Chondrocyte (in vitro differentiated cells): ENCODE measurements at places on chromosomes 6 and 20. TPM values are rescaled to one million over a fixed set of nuclear protein-coding genes. Genes with fewer than 3 reads are reported as not detected.

Gene AGER
- total RNA-seq = 2.6 to 4.9 TPM (median 3.6 TPM) in 3 replicates

Gene ENPP4
- total RNA-seq = 3.5 to 4.9 TPM (median 4.4 TPM) in 3 replicates

Gene UNC5CL
- total RNA-seq = 0.25 to 0.36 TPM in 2 of 3 replicates, not detected in the other

Gene CDH4
- total RNA-seq = 0.48 to 1.1 TPM (median 0.99 TPM) in 3 replicates

Gene OPRL1
- 3.2 to 4.6 TPM (median 3.5 TPM) in 3 replicates for total RNA-seq

Gene HCRTR2
- total RNA-seq = not detected in 3 replicates

Gene PSORS1C1
- 4.2 to 6.0 TPM (median 5.5 TPM) in 3 replicates for total RNA-seq

Gene FAM135A
- total RNA-seq = 8.8 to 11.9 TPM (median 10.6 TPM) in 3 replicates

Gene MUC22
- total RNA-seq = not detected in 3 replicates

- no peak for DNase-seq
Measured at GRCh38 chr6:93177918-93178317, 241.4 kb downstream of the EPHA7 start.

DNA sequence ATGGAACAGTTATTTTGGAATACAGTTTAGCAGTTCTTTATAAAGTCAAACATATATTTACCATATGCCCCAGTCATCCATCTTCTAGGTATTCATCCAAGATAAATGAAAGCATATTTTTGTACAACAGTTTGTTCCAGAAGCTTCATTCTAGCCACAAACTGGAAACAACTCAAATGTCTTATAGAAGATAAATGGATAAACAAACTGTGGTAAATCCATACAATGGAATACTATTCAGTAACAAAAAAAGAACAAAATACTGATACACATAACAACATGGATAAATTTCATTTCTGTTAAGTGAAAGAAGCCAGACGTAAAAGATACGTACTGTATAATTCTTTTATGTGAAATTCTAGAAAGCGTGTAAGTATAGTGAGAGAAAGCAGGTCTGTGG is 167.0 kb upstream of the AHI1 start:
- DNase-seq = no peak

GRCh38 chr20:46523696-46524328 is 10.5 kb upstream of the ZNF334 start:
- DNase-seq = no peak

DNA sequence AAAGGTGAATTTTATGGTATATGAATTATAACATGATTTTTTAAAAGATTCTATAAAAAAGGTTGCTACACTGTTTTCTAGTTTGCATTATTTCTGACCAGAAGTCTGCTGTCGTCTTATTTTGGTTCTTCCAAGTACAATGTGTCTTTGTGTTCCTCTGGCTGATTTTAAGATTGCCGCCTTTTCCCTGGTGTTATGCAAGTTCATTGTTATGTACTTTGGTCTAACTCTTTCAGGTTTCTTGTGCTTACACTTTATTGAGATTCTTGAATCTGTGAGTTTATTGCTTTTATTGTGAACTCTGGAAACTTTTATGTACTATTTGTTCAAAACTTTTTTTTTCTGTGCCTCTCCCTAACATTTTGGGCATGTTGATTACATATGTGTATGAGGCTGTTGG is 109.8 kb downstream of the RFX6 start:
- DNase-seq = no peak

- no peak for DNase-seq
Measured at GRCh38 chr6:147281895-147282565, 77.8 kb downstream of the STXBP5 start.

DNA sequence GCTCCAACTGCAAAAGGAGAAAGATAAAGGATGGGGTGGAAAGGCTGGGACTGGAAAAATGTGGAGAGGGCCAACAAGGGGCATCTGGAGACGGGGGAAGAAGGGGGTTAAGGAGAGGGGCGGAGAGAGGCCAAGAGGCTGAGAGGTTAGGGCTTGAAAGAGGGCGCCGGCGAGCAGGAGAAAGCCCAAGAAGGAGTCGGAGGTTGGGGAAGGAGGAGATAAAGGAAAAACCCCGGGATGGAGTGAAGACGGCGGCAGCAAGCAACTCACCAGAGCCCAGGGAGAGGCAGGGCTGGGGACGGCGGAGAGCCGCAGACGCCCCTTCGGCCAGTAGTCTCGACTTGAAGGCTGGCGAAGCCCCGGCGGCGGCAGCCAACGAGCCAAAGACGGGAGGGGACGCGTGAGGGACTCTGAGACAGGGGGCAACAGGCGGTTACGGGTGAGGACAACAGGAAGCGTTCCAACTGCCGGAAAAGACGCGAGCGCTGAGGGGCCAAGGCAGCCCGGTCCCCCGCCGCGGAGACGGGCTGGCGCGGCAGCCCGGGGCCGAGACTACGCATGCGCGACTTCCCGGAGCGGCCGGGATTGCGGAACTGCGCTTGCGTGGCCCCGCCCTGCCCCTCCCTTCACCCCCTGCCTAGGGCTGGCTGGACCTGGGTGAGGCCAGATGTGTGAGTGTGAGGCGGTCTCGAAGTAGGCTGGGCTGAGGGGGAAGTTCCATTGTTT is at the start of gene STK38:
Gene STK38 (minus strand): TSS at position 560 of the 726 bp plus-strand sequence. CDS start 7,277 bp downstream, outside the sequence.
- DNase-seq = peak; percentile 85

- no peak for DNase-seq
Measured at GRCh38 chr6:113065611-113066010, 718.5 kb downstream of the RFPL4B start.

DNA sequence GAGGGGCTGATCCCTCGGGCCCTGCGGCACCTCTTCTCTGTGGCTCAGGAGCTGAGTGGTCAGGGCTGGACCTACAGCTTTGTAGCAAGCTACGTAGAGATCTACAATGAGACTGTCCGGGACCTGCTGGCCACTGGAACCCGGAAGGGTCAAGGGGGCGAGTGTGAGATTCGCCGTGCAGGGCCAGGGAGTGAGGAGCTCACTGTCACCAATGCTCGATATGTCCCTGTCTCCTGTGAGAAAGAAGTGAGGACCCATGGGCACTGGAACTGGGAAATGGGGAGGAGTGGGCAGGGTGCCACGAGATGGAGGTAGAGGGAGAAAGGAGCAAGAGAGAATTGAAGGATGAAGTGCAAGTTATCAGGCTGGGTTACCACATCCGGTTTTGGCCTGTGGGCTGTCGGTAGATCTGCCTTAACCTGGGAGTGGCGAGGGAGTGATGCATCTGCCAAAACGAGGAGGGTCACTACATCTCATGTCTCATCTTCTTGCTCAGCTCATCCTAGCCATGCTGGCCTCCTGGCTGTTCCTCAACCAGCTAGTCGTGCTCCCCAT is 5.4 kb upstream of the PHF1 start:
- no peak for DNase-seq

GRCh38 chr20:31543966-31544598 is 29.8 kb downstream of the HM13 start:
- DNase-seq = no peak

GRCh38 chr20:48294942-48295341 is 509.7 kb upstream of the SULF2 start:
- no peak for DNase-seq

DNA sequence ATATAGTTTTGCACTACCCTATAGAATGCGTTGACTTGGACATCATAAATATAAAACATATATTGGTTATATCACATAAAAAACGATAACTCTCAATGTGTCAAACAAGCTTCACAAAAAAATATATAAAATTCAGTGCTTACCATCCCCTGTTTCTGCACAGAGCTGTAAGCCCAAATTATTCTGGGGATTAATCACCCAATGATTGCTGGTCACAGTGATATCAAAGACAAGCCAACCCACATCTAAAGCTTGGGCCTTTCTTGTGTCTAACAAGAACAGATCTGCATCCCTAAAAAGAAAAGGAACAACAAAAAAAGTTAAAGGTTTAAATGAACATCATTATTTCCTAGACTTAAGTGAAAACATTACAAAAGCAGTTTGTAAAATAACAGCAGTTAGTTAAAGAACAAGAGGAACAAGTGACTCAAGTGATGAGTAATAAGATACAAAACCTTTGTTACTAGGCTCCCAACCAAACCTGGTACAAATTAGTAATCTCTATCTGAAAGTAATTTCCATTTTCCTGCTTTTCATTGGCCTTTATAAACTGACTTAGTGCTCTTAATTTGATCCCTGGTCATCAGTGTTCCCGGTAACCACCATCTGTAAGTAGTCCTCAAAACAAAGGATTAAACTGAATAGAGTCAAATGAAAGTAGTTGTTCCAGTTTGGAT is 81.1 kb downstream of the BMP5 start:
- no peak for DNase-seq

DNA sequence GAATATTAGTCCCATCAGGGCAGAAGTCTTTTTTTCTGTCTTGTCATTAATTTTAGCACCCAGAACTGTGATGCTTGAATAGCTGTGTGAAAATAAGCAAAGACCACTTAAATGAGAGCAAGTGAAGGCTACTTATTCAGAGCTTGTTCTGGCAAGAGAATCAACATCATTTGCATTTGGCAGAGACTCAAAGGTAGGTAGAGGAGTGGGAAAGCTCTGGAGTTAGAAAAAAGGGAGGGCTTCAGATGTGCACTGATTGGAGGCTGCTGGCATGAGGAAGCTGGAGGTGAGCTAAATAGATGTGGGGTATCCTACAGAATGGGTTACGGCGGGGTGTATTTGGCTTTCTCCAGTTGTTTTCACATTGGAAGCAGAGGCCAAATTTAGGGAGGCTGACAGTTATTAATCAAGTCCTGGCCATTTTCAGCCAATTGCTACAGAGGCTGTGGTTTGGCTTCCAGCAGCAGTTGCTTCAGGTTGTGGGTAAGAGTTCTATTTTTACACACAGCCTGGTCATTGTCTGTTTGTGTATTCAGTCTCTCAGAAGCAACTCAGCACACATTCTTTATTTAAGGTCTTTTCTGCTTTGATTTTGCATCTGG is 254.3 kb downstream of the BTBD3 start:
- no peak for DNase-seq

GRCh38 chr6:5190507-5190906 is 70.2 kb downstream of the LYRM4 start:
- DNase-seq = no peak

DNA sequence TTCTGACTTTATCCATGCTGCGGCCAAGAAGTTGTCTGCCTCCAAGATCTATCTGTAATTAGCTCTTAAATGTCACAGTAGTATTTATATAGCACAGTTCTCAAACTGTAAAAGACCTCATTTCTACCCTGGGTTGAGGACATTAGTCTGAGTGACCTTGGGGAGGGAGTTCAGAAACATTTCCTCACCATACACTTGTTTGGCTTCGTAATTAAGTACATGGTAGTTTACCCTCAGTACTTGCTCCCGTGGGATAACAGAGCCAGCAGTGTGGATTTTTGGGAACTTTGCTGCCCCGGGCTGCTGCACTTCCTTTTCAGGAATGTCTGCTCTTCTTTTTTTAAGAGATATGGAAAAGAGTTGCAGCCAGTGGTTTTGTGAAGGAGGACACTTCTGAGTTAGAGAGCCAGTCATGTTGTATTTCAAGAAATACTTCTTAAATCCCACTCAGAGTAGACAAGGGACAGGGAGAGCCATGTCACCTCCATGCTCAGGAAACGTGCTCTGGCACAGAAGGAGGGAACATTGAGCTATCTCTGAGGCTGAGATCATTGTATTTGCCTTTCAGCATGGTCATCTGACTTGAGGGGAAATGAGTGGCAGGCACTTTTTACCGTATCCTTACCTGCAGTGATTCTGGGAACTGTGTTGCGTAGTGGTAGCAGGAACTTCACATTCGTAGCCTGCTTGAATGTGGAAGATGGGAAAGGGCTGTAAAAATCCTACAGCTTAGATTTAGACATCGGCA is 33.6 kb downstream of the RPRD1B start:
- no peak for DNase-seq

GRCh38 chr20:4711511-4711910 is 10.2 kb upstream of the PRND start:
- no peak for DNase-seq

DNA sequence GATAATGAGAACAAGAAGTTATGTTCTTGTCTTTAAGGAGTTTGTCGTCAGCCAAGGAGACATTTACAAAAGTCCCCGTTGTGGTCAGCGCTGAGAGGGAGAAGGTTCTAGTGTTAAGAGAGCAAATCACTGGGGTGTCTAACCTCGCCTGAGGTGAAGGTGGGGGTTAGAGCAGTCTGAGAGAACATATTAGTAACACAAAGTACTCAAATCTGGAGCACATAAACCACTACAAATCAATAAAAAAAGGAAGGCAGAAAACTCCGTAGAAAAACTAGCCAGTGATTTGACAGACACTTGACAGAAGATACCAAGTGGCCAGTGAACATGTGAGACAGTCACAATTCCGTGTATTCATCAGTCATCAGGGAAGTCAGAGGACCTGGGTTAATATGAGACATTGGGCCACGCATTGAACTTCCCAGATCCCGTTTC is 45.4 kb downstream of the CDS2 start:
- no peak for DNase-seq

GRCh38 chr6:41404182-41404845 is 68.9 kb downstream of the NCR2 start:
- no peak for DNase-seq

- no peak for DNase-seq
Measured at GRCh38 chr6:21073318-21073839, 520.2 kb upstream of the SOX4 start.

DNA sequence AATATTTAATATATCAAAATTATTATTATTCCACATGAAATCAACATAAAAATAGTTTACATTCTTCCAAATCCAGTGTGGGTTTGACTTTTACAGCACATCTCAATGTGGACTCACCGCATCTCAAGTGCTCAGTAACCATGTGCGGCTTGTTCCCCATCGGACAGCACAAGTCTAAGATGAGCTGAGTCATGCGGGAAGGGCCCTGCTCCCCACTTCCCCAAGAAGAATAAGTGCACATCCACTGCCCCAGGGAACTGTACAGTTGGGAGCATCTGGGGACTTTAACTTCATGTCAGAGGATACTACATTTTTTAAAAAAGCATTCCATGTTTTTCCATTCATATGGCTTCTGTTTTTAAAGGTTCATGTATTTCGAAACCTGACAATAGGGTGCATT is 325.6 kb downstream of the BTBD3 start:
- no peak for DNase-seq

GRCh38 chr20:43653966-43654365 is 12.9 kb upstream of the MYBL2 start:
- DNase-seq = peak; percentile 5

DNA sequence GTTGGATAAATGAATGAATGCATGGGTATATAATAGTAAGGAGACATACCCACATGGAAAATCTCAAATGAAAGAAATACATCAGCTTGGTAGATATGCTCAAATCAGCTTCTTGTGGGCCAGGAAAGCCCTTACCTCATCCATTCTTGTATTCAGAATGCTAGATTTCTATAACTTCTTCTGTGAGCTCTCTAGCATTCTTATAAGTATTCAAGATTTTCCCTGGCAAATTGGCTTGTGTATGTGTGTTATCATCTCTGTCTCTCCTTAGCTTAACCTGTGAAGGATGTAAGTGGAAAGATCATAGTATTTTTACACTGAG is 100.8 kb downstream of the OR2B2 start:
- no peak for DNase-seq

DNA sequence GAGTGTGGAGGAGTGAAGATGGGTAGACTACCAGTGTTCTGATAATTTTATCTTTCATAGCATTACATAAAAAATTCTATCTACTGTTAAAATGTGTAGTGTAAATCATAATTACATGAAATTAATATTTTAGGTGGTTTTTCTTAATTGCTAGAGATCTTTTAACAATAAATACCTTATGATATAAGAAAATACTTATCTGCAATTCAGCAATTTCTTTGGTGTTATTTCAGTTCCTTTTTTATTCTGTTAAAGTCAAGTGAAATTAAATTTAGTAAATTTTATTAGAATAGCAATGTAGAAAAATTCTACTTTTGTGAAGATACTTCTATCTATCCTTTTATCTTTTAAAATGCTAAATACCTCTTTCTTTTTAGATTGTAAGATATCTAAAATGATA is 104.3 kb downstream of the IMPG1 start:
- DNase-seq = no peak

GRCh38 chr6:133205304-133205703 is 35.9 kb upstream of the EYA4 start:
- DNase-seq = no peak

- DNase-seq = no peak
Measured at GRCh38 chr6:148343047-148343782, 577 bp downstream of the SASH1 start.
